ENCODE measurements at places on chromosomes 12 and 14.
A peak's percentile ranks its signal among the peaks of the same experiment; 100 is the strongest.

- DNase-seq = peak; percentile 2
Measured at GRCh38 chr12:117850048-117850447, 118.7 kb downstream of the KSR2 start.

GRCh38 chr12:40175045-40175444 lies 49.8 kb upstream of the LRRK2 start:
- peak; percentile 39 for DNase-seq

DNA sequence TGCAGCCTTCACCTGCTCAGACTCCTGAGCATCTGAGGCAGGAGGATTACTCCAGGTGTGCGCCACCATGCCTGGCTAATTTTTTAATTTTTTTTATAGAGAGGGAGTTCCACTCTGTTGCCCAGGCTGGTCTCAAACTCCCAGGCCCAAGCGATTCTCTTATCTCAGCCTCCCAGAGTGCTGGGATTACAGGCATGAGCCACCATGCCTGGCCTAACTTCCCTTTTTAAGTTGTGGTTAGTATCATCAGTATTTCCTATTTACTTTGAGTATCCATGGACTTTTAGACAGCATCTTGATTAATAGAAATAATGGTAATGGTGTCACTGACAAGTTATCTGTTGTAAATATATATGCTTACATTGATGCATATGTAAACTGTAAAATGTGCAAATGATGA lies 116.9 kb downstream of the FGD4 start:
- peak; percentile 82 for DNase-seq

DNA sequence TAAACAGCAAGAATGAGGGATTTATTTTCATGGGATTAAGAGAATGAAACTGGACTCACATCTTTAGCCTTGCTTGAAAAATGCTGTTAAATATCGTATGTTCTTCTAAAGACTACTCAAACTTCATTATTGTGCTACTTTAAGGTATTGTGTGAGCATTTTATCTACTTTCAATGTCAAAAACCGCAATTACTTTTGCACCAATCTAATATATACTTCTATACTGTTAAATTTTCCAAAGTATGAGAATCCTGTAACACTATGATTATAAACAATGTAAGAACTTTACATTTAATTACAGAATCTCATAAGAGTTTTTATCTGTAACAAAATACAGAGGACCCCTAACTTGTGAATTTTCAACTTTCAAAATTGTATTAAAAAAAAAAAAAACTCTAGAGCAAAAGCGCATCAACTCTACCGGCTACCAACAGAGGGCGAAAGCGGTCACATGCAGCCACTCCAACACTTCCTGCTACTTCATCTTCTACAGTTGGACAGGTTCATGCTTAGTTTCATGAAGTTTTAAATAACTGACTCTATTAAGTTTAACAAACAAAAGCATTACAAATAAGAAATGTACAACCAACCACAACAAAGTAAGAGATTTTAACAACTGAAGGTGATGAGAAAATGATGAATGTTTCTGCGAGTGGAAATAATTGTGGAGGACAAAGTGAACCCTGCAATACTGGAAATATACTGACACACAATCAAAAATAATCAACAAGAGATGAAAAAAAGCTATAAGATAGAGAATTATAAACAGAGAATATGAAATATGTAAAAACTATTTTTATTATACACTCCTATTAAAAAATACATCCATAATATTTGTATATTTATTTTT lies 210.9 kb downstream of the MED13L start:
- DNase-seq = peak; percentile 48

DNA sequence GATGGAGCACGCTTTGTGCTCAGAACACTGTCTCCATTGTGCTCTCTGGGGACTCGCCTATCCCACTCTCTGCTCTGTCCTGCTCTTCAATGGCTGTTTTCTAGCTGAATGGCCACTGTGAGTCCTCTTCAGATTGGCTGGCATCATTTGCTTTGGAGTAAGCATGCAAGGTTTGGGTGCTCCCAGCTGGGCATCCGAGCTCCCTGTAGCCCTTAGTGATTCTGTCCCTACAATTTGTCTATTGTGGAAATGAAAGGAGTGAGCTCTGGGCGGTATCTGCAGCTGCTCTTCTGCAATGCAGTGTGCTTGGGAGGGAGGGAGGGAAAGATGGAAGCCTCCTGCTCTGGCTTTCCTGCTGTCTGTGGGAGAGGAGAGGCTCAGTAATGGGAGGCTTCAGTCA lies 84.8 kb downstream of the SMOC1 start:
- no peak for DNase-seq

GRCh38 chr14:103377522-103378037 lies 7.6 kb upstream of the MARK3 start:
- DNase-seq = no peak

DNA sequence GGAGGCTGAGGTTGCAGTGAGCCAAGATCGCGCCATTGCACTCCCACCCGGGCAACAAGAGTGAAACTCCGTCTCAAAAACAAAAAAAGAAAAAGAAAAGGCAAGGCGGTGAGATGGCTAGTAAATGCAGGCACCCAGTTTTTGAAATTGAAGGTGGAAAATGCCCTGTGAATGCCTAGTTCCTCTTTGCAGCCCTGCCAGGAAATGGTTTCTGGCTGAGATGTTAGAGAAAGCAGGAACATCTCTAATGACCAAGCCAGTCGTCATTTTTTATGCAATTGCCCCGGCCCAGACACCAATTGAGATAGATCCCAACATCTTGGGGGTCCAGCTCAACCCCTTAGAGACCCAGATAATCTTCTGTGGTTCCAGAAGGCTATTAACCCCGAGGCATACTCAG lies 17.0 kb downstream of the SLC8A3 start:
- DNase-seq = peak; percentile 76

GRCh38 chr12:41946106-41946505 lies 198.6 kb downstream of the GXYLT1 start:
- DNase-seq = no peak
